COR-L47 (cell line): ENCODE measurements at places on chromosomes 16 and 17.

DNA sequence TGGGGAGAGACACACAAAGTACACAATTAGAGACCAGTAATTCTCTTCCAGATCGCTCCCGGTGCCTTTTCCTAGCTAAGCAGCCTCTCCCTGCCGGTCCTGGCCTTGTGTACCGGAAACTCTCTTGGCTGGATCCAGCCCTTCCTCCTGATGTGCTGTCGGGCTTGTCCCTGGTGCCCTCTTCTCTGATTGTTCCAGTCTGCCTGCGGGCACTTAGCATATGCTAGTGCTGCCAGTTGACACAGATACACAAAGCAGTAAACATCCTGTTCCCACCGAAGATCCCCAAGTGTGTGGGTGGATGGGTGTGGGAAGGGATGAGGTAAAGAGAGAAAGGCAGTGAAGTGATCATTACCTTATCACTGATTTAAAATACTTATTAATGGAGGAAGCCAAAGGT lies 9.7 kb downstream of the HS3ST3B1 start:
- DNase-seq, result no peak

GRCh38 chr17:9110501-9110900 lies 89.2 kb downstream of the NTN1 start:
- no peak for DNase-seq

DNA sequence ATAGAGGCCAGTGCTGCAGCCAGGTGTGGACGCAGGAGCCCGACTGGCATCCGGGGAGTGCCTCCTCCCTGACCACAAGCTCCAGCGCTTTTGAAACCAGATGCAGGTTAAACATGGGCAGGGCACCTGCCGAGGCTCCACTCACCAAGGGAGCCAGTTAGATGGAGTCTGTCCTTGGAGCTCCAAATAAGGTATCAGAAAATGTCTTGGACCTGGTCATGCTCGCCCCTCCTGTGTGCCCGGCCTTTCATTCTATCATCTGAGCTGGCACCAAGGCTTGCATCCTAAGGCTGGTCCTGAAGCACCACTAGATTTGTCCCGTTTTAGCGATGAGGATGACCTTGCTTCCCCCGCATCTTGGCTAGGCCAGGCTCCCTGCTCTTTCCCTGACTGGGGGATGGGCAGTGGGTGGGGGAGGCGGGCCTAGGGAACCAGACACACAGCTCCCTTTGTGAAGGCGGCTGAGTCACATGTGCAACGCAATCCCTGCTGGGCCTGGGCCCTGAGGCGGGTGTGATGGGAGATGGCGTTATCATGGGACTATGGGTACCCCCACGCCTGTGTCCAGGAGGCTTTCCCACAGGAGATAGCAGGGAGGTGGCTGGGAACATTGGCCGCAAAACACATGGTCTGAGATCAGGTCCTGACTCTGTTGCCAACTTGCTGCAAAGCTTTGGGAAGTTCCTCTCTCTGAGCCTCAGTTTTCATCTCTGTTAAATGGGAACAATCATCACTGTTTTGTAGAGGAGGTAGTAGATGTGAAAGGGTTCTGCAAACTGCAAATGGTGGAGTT lies 5.0 kb upstream of the ADGRG1 start:
- peak; percentile 8 for DNase-seq

- DNase-seq, result no peak
Measured at GRCh38 chr16:18959031-18959505, 24.7 kb upstream of the TMC7 start.

DNA sequence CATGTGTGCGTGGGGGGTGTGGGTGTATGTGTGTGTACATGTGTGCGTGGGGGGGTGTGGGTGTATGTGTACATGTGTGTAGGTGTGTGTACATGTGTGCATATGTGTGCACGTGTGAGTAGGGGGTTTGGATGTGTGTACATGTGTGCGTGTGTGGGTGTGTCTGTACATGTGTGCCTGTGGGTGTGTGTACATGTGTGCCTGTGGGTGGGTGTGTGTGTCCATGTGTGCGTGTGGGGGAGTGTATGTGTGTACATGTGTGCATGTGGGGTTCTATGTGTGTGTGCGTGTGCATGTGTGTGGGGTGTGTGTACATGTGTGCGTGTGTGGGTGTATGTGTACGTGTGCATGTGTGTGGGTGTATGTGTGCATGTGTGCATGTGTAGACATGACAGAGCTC lies 129.1 kb downstream of the C16orf95 start:
- no peak for DNase-seq

DNA sequence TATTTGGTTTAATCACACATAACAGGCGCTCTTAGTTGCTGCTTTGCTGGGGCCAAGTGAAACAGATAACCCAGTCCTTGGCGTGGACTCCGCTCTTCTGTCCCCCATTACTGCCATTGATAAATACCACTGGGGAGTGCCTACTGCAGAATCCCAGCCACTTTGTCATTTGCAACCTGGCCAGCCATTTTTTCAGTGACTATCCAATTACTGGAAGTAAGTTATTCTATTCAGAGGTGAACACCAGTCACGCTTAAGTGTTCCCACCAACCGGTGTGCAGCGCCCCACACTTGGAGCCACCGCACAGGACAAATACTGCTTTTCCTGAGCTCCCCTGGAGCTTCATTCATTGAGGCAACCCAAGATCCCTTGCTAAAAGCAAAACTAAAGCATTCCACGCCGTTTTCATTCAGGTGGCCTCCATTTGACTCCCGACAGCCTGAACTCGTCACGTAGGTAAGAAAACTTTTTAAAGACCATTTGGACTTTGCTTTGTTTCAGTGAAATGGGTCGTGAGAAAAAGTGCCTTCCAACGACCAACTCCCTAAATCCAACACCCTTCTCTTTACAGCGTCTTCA lies 1.8 kb downstream of the USP7 start:
- DNase-seq, result no peak

DNA sequence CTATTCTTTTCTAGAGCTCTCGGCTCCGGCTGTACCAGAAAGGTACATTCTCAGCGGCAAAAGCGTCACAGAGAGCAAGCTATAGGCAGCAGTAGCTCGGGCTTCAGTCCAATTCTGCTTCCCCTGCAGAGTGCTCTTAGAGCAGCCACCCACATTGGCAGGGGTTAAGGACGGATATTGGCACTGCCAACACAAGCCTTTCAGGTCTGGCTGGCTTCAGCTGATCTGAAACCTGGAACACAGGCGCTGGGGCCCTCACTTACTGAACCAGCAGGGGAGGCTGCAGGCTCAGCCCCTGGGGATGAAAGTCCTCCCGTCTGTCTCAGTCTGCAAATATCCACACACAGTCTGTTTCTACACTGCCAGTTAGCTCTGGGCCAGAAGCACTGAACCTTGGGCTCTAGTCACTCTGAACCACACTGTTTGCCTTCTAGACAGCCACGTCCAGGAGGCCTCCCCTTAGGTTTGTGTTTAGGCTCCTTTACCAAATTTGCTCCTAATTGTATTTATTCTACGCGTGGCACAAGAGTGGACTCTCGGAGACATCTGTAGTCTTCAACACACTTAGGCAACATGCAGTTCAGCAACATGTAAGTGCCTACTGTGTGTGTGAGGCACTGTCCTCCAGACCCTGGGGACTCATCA lies 40.1 kb downstream of the HIC1 start:
- no peak for DNase-seq

GRCh38 chr17:35537601-35538141 lies at the start of gene SLFN12L:
SLFN12L (minus strand) TSS chr17:35537678; CDS start chr17:35522364, 15,314 bp downstream.
- DNase-seq, result no peak

DNA sequence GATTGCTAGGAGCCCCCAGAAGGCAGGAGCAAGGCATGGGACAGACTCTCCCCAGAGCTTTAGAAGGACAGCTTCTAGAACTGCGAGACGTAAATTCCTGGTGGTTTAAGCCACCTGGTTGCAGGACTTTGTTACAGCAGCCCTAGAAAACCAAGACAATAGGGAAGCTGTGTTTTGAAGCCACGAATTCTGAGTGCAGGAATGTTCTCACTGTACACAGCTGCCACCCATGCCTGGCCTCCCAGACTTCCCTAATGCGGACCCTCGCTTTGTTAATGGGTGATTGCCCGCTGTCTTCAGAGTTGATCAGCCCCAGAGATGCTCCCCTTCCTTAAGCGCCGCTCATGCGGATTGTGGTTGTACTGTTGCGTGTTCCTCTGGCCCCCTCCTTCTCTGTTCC lies 177.1 kb downstream of the MSI2 start:
- DNase-seq, result no peak

DNA sequence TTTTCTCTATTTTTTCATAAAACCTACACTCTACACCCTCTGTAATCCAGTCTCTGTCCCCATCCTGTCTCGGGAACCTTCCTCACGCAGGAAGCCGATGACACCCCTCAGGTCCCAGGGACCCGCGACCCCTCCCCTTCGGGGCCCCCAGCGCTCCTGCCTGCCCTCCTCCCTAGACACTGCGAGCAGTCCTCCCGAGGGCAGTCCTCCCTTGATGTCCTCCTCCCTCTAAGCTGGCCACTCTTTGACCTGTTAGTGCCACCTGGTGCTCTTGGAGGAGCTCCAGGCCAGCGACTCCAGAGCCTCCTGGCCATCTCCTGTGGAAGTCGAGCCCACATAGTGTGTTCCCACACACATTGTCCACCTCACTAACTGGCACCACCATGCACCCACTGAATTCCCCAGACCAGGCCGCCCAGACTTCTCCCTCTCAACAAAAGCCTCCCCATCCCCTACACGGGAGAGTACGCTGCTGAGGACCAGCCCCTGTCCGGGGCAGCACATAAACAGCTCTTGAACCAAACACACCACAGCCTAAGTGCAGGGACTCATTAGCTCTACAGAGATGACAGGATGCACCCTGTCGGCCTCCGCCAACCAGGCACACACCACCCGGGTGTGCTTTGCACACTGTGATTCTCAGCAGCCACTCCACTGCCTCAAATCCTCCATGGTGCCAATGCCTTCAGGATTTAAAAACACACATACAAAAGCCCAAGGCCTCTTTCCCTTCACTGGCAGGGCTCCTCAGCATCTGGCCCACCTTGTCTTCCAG lies 9.3 kb downstream of the OSBPL7 start:
- no peak for DNase-seq

DNA sequence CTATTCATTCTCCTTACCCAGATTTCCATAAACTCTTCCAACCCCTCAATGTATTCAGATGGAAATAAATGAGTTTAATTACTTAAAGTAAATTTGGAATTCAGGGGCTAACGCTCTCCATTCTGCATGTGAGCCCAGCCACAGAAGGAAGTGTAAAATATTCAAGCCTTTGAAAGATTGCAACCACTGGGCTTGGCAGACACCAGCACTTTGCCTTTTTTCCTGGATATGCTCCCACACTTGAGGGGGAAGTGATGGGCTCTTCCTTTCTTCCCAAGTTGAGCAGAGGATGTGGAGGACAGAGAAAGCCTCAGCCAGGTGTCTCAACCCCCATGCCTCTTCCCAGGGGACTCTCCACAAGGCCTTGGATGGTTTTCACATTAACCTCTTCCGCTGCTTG lies 825.1 kb upstream of the EEF2KMT start:
- no peak for DNase-seq

DNA sequence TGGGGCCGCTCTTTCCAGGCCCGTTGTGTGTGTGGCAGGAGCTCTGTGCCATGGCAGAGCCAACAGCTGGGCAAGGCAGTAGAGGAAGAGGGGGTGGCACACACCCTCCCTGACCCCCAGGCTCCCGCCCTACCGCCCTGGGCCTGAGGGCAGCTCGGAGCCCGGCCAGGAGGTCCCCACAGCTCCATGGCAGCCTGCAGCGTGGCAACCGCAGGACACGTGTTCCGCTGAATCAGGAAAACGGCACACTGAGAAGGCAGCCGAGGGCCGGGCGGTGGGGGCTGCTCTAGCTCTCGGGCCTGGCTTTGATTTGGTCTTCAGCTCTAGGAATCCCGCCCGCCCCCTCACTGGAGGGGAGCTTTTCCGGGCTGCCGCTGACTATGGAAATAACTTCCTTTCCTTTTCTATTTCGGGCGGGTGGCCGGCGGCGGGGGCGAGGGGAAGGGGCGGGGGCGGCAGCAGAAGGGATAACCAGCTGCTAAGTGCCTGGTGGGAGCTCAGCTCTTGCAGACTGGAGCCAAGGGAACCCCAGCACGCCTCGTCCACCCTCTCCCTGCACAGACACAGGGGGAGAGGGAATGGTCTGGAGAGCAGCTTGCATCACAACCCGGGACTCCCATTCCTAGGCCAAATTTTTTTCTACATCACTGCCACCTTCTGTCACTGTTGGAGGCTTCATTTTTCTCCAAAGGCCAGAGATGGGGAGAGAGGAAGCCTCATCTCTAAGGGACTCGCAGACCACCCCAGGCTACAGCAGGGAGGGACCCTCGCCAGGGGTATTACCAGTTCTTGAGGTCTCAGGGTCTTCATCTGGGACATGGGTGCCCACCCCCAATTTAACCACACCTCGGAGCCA lies 24.8 kb upstream of the MRPS23 start:
- DNase-seq, result no peak

- no peak for DNase-seq
Measured at GRCh38 chr16:18958621-18959029, 25.1 kb upstream of the TMC7 start.

DNA sequence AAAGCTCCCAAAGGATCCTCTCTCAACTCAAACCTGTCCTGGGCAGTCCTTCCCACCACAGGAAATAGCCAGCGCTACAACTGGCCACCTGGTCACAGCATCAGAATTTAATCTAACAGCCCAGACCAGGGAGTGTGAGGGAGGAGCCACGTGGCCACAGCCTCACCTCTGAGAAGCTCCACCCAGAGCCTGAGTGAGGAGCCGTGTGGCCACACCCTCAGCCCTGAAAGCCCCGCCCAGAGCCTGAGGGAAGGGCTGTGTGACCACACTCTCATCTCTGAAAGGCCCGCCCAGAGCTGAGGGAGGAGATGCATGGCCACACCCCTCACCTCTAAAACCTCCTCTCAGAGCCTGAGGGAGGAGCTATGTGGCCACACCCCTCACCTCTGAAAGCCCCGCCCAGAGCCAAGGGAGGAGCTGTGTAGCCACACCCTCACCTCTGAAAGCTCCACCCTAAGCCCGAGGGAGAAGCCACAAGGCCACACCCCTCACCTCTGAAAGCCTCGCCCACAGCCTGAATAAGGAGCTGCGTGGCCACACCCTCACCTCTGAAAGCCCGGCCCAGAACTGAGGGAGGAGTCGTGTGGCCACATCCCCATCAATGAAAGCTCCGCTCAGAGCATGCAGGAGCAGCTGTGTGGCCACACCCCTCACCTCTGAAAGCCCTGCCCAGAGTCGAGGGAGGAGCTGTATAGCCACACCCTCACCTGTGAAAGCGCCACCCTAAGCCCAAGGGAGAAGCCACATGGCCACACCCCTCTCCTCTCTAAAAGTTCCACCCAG lies 28.6 kb downstream of the SLC38A8 start:
- DNase-seq, result peak; percentile 35

GRCh38 chr16:89010210-89010925 lies 33.4 kb upstream of the CBFA2T3 start:
- DNase-seq, result no peak

DNA sequence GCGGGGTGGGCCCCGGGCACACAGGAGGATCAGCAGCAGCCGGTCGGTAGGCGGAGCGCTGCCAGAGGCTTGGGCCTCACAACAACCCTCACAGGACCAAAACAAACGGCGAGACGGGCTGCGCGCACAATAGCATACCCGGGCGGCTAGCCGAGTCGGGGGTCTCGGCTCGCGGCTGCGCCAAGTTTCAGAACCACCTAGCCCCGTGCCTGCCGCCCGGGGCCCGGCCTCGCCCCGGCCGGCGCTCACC lies 732 bp downstream of the ULK2 start:
- peak; percentile 17 for DNase-seq
